ENCODE measurements at places on chromosomes 3 and 15.

DNA sequence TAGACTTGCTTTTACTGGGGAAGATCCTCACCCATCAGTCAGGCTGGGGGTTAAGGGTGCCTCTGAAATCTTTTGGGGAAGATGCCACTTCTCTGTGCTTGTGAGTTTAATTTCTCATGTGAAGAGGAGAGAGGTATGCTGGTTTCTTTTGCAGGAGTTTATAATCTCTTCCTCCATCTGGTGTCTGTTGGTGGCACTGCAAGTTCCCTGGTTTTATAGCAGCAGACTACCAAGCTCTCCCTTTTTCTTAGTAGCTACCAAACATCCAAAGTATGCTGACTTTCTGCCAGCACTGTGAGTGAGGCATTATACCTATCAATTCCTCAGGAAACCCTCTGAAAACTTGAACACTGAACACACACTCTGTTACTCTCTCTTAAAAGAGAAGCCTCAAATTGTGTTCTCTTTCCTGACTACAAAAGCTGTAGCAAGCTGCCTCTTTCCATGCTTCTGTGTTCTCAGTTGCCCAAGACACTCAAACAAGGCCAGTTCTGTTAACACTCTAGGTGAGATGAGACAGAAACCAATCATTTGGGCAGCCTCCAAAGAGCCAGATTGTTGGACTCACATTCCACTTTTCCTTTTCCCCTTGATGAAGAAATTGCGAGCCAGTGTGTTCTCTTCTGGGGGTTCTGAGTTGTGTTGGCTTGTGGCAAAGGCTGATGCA, 299.5 kb downstream of the GAP43 start:
- peak; percentile 19 for DNase-seq

GRCh38 chr3:77348244-77348855, 308.5 kb downstream of the ROBO2 start:
- no peak for DNase-seq

GRCh38 chr3:64207289-64208080, 17.8 kb downstream of the PRICKLE2 start:
- no peak for DNase-seq

DNA sequence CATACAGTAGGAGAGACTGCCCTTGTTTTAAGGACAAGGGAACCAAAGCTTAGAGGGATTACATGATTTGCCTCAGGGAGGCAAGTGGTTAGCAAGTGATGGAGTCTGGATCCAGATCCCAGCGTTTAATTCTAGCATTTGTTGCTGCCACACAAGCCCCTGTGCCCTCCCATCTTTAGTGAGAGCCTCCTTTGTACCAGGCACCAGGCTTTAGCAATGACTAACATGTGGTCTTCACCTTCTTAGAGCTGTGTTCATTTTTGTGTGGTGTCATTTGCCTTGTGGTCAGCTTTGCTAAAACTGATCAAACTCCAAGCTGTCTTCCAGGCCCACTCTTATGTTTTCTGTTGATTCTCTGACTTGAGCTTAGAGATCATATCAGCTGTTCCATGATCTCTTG, 290.5 kb downstream of the RPLP1 start:
- no peak for DNase-seq

GRCh38 chr3:150540991-150541390, 5.3 kb downstream of the SERP1 start:
- DNase-seq: no peak

DNA sequence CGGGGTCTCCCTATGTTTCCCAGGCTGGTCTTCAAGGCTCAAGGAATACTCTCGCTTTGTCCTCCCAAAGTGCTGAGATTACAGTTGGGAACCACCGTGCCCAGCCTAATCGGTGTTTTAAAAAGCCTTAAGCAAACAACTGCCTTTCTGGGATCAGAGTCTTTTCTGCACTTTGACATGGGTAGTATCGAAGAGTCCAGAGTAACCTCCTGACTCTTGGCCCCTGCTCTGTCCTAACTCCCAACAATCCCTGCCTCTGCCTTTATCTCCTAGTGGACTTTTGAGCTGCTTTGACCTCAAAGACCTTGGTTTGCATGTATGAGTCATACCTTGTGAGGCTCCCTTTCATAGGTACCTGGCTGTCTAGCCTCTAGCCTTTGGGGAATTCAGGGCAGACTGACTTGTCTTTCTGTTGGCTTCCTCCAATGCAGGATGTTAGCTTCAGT, 21.0 kb upstream of the HACD2 start:
- no peak for DNase-seq

DNA sequence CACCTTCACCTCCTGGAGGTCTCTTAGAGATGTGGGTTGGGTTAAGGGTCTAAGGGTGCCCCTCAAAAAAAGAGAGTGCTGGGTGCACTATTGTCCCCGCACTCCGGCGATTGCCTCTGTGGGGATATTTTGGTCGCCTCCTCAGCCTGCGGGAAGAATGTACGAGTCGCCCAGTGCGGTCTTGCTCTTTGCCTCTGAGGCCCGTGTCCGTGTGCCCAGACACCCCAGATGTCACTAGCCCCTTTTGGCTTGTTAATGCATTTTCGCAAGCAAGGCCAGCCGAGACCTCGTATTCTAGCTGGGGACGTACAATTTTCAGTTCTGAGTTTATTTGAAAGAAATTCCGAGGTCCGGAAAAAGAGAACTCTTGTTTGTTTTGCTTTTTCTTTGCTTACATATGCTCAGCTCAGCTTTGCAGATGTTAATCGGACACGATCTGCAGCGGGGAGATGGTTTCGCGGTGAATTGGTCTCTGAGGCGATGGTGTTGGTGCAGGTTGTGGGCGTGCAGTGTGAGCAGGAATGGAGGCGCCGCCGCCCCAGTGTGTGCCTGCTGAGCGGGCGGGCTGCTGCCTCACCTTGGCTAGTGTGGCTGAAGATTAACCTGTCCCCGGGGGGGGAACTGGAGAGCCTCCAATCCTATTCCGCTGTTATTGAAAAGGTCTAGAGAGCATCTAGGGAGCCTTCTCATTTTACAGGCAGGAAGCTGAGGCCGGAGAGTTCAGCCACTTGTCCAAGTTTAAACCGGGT, 1.4 kb downstream of the ST6GAL1 start:
- DNase-seq: no peak

DNA sequence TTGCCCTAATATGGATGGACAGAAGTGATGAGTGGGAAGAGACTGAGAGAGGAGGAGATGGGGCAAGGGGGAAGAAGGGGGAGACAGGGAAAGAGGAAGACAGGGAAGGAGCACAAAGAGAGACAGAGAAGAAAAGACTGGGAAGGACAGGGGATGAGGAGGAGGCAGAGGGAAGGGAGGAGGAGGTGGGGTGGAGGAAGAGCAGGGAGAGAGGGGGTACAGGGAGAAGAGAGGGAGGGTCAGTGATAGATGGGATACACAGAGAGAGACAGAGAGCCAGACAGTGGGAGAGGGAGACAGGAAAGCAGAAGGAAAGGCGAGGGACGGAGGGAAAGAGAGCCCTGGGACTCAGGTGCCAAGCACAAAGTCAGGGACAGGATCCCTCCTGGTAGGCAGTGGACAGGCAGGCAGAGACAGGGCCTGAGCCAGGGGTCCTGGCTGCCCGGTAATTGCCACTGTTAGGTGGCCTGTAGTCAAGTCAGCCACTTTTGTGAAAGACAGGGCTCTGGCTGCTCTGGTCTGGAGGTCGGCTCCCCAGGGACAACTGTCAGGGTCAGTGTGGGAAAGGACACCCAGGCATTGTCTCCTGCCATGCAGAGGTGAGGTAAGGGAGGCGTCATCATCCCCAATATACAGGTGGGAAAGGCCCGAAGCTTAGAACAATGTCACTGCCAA, 9.8 kb downstream of the VILL start:
- no peak for DNase-seq

GRCh38 chr15:75620841-75621391, 4.6 kb downstream of the SNUPN start:
- DNase-seq: peak; percentile 74

- DNase-seq: no peak
Observed at GRCh38 chr3:48187301-48187578, 977 bp downstream of the CDC25A start.

- no peak for DNase-seq
Observed at GRCh38 chr15:42143356-42143755, 13.1 kb downstream of the PLA2G4F start.

DNA sequence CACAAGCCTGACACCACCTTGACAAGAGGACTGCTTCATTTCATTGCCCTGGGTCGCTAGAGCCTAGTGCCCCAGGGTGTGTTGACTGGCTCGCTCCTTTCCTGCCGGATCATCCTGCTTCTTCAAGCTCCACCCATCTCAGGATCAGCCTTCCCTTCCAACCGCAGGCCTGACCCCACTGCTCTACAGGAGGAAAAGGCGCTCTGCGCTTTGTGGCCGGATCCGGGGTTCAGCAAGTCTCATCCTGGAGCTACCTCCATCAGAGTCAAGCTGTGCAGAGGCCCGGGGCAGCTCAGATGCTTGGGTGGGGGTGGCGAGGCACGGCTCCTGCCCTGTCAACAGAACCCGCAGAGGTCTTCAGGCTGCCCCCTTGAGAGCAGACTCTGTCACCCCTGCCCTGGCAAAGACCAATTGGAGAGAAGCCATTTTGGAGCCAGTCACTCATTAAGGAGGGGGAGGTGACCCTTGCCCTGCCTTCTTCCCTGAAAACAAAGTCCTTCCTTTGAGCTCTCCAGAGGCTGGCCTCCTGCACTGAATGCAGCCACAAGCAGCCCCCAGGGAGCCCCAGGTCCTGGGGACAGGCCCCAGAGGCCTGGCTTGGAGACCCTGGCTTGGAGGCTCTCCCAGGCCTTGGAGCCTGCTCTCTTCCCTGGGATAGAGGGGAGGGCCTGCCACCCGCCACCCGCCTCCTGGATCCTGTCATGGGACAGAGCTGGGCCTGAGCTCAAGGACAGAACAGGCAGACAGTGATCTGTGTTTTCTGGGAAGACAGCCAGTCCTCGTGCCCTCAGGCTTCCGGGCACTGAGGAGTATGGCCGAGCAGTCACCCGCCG, 80.3 kb downstream of the CPN2 start:
- no peak for DNase-seq
